ENCODE measurements at places on chromosomes 1 and 21. TPM values are rescaled to one million over a fixed set of nuclear protein-coding genes. Genes with fewer than 3 reads are reported as not detected.

The FCMR gene
- total RNA-seq = 6.8 TPM

The VWA5B1 gene
- 0.30 TPM for total RNA-seq

The CSF3R gene
- 214 TPM for total RNA-seq

The ZNF281 gene
- 18.2 TPM for total RNA-seq

The OR2M3 gene
- not detected for total RNA-seq

The RYR2 gene
- total RNA-seq = 4.8 TPM

The ALG6 gene
- 11.8 TPM for total RNA-seq

The NHLH1 gene
- total RNA-seq = 0.15 TPM

The PODN gene
- total RNA-seq = 64.0 TPM

The SVBP gene
- total RNA-seq = 20.8 TPM

The HJV gene
- total RNA-seq = not detected

The RBM11 gene
- 2.6 TPM for total RNA-seq

The MEF2D gene
- 51.0 TPM for total RNA-seq

The NBPF6 gene
- not detected for total RNA-seq

The SYTL1 gene
- 29.3 TPM for total RNA-seq

The DNAI4 gene
- 19.9 TPM for total RNA-seq

The PTGER3 gene
- 1.9 TPM for total RNA-seq

The RGS13 gene
- 5.0 TPM for total RNA-seq

The B3GALT2 gene
- 3.8 TPM for total RNA-seq

The S100A13 gene
- total RNA-seq = 83.0 TPM

The LENEP gene
- total RNA-seq = not detected

The YBX1 gene
- 552 TPM for total RNA-seq

Measured in lower lobe of right lung (tissue), 2 donors.